A673 (cell line): ENCODE measurements at places on chromosomes 12 and 14.

GRCh38 chr12:122215771-122216170 lies 10.1 kb downstream of the DIABLO start:
- no peaks in the 10 kb centered on the region for H3K27me3 ChIP-seq
- DNase-seq = no peak
- no peak overlapping the region for H3K4me3 ChIP-seq
- H3K36me3 ChIP-seq = peaks cover 68% of the 10 kb centered on the region

DNA sequence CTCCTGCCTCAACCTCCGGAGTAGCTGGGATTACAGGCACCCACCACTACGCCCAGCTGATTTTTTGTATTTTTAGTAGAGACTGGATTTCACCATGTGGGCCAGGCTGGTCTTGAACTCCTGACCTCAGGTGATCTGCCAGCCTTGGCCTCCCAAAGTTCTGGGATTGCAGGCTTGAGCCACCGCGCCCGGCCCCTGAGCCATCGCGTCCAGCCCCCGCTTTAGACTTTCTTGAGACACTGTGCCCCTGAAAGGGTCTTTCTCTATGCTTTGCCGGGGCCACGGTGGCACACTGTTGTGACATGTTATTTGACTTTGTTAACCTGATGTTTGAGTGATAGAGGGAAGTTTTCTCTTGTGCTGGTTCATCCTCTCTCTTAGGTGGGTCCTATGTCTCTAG lies 186.4 kb downstream of the BTG1 start:
- no peaks in the 10 kb centered on the region for H3K27me3 ChIP-seq
- no peak overlapping the region for H3K4me3 ChIP-seq
- H3K27ac ChIP-seq = no peak overlapping the region

- H3K27me3 ChIP-seq = no peaks in the 10 kb centered on the region
- H3K4me3 ChIP-seq = no peak overlapping the region
- peaks cover 14% of the 10 kb centered on the region for H3K4me1 ChIP-seq
- no peak overlapping the region for H3K27ac ChIP-seq
- H3K36me3 ChIP-seq = no peaks in the 10 kb centered on the region
These were observed 193.5 kb upstream of the CNOT2 start for GRCh38 chr12:70049596-70050360.

DNA sequence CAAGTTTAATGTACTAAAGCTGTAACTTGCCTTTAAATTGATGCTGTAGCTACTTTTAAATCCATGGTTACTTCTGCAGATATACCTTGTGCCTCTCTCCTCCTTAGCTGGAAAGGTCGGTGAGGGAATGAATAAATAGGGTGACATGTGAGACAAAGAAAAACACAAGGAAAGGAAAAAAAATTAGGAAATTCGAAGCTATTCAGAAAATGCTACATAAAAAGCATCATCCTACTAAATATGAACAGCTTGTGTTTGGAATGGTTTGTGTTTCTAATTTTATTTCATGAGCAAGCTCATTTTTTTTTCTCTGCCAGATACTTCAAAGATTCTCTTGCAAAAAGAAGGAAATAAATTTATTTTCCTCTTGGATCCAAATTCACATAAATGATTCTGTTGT lies 186.3 kb upstream of the NUDT4 start:
- no peak overlapping the region for H3K27ac ChIP-seq
- DNase-seq = no peak
- H3K4me3 ChIP-seq = no peak overlapping the region
- H3K27me3 ChIP-seq = no peaks in the 10 kb centered on the region
- no peaks in the 10 kb centered on the region for H3K36me3 ChIP-seq
- no peaks in the 10 kb centered on the region for H3K4me1 ChIP-seq

GRCh38 chr14:42437809-42438208 lies 831.1 kb downstream of the LRFN5 start:
- no peak overlapping the region for H3K27ac ChIP-seq
- H3K36me3 ChIP-seq = no peaks in the 10 kb centered on the region
- H3K27me3 ChIP-seq = no peaks in the 10 kb centered on the region
